ENCODE measurements at places on chromosomes 5 and 9.

GRCh38 chr5:2003690-2004365 is 121.1 kb upstream of the IRX4 start:
- no peak for DNase-seq

GRCh38 chr5:71711610-71712009 is 7.5 kb upstream of the CARTPT start:
- no peak for DNase-seq

DNA sequence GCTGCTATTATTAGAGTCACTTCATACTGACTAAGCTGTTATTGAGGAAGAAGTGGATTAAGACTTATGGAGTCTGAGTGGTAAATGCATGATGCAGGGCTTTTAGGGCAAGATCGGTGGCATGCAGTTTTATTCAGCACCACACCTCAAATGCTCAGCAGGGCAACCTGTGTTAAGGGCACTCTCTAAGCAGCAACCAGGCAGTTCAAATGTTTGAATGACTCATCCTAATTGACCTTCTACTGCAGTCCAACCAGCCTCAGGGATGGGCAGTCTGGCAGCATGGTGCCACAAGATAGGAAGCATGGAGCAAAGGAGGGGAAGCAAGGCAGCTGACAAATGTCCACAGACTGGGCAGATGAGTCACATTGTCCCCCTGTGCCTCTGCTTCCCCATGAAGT is 80.2 kb upstream of the MIER3 start:
- DNase-seq, result no peak

DNA sequence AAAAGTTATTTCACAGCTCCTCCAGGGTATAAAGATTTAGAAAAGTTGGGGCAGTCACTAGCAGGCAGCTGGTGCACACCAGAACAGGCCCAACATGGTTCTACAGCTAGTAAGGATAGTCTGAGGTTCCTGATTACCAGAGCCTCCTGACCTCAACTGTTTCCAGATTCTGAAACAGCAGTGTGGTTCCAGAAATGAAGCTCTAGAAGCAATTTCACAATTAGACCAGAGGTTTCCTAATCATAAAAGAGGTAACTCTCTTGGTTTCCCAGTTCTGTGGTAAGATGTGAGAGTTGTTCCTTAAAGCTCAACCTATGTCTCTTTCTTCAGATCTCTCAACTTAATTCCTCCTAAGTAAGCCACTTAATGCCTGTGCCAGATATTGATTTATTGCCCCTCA is 11.9 kb downstream of the AGTPBP1 start:
- no peak for DNase-seq

DNA sequence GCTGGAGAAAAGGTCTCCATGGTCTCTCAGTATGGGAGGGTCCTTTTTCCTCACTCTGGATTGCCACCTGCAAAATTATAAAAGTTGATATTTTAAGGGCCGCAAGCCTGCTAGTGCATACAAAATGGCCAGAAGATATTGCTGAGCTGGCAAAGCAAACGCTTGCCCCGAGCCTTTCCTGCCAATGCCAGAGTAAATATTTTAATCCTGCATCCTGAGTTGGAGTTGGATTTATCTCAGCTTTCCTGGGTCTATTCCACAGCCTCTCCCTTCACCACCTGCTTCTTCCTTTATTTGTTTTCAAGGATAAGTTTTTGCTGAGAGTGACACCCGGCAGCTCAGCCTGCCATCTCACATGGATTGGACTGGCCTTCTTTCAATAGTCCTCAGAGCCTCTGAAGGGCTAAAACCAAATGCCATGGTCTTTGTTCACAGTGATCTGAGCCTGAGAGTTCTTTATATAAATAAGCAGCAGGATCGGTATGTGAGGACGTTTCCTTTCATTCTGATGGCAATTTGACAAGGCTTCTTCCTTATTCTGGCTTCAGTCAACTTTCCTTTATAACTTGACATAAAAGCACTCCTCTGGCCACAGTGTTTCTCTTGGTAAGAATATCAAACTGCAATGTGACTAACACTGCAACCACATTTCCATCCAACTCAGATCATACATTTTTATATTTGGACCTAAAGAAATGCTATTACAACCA is 170.1 kb downstream of the ADAMTS12 start:
- DNase-seq, result no peak

- no peak for DNase-seq
Measured at GRCh38 chr9:35510383-35510753, 20.5 kb downstream of the RUSC2 start.

- no peak for DNase-seq
Measured at GRCh38 chr5:136011414-136012001, 17.3 kb upstream of the TGFBI start.

DNA sequence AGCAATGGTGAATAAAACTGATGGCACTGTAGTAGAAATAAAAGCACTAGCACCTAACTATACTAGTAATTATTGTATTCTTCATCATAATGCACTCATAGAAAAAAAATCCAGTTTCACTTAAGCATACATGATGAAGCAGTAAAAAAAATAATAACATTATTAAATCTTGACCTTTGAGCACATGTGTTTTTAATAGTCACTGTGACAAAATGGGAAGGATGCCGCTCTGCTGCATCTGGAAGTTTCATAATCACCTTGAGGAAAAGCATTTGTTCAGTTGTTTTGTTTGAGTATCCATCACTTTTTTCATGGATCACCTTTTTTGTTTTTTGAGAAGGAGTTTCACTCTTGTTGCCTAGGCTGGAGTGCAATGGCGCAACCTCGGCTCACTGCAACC is 13.2 kb downstream of the OR2K2 start:
- no peak for DNase-seq

DNA sequence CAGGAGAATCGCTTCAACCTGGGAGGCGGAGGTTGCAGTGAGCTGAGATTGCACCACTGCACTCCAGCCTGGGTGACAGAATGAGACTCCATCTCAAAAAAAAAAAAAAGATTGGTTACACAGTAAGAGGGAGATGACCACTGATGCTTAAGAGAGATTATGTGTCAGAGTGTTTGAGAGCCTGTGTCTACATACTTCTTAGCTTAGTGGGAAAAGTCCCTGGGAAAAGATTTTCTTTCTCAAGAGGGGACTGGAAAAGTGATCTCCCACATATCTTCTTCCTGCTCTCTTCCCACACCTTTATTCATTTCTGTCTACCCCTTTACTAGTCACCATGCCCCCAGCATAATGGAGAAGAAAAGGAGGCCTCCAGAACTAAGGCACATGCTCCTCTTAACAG is 55.2 kb downstream of the MCTP1 start:
- DNase-seq, result no peak

- no peak for DNase-seq
Measured at GRCh38 chr5:177169271-177169670, 35.7 kb downstream of the NSD1 start.

- no peak for DNase-seq
Measured at GRCh38 chr9:88219601-88220000, 81.3 kb upstream of the SPATA31C2 start.

GRCh38 chr9:12716823-12717600 is 23.8 kb downstream of the TYRP1 start:
- no peak for DNase-seq

DNA sequence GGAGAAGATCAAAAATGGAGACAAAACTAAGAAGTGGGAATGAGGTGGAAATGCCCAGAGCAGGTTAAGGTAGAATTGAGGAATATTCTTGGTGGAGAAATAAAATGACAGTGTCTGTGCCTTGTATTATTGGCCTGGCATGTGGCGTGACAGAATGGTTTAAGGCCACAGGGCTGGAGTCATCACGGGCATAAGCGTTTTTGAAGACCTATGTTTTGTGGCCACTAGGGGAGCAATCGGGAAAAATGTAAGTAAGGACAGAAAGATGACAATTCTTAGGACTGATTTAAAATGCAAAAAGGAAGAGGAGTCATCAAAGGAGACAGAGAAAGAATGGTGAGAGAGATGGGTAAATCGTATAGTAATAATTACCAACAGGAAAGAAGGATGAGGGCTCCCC is 72.2 kb upstream of the EPB41L4A start:
- no peak for DNase-seq

DNA sequence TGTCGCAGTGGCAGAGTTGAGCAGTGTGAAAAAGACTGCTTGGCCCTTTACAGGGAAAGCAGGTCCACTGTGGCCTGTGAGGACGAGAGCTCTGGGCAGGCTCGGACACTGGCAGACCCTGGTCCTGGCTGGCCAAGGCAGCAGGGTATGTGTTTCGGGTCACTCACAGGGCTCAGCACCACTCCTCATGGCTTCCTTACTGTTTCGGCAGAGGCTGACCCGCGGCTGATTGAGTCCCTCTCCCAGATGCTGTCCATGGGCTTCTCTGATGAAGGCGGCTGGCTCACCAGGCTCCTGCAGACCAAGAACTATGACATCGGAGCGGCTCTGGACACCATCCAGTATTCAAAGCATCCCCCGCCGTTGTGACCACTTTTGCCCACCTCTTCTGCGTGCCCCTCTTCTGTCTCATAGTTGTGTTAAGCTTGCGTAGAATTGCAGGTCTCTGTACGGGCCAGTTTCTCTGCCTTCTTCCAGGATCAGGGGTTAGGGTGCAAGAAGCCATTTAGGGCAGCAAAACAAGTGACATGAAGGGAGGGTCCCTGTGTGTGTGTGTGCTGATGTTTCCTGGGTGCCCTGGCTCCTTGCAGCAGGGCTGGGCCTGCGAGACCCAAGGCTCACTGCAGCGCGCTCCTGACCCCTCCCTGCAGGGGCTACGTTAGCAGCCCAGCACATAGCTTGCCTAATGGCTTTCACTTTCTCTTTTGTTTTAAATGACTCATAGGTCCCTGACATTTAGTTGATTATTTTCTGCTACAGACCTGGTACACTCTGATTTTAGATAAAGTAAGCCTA is 15.7 kb downstream of the SQSTM1 start:
- no peak for DNase-seq

- no peak for DNase-seq
Measured at GRCh38 chr9:129822898-129823541, 916 bp downstream of the TOR1A start.

DNA sequence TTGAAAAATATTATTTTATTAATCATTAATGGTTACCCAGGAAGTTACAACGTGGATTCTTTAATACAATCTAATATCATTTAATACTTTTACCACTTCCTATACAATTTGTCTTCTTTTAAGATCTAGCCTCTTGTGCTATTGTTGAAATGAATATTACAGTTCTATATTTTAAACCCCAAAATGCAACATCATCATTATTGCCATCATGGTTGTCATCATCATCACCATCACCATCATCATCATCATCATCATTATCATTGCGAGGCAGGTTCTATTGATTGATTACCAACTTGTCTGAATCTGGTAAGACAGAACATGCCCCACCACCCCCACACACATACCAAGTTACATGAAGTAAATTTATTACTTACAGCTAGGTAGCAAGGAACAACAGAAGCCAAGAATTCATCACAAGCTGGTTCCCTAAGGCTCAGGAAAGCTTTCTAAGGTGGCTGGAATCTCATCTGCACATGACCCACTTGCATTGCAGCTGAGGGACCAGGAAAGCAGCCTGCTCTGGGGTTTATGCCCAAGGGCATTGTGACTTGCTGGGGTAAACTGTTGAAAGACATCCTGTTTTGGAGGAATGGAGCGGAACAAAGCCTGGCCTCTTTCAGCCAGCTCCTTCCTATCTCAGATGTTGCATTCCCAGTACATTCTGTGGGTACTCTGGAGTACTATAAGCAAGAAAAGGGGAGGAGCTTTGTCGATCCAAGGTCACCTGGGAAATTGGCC is 418.1 kb downstream of the PRR16 start:
- no peak for DNase-seq

DNA sequence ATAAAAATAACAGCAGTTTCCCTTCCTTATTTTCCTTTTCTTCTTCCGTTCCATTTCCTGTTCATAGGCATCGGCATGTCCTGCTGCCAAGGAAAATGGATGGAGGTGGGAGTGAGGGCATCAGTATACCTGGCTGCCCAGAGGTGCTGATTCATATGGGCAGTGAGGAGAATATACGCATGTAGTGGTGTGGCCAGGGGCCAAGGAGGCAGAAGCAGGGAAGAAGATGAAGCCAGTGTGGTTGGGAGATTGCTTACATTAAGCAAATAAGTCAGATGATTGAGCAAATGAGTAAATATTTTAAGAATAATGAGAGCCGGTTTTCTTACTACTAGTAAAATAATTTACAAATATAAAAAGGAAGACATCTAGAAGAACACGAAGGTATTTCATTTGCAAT is 344.9 kb upstream of the PAPPA start:
- no peak for DNase-seq

DNA sequence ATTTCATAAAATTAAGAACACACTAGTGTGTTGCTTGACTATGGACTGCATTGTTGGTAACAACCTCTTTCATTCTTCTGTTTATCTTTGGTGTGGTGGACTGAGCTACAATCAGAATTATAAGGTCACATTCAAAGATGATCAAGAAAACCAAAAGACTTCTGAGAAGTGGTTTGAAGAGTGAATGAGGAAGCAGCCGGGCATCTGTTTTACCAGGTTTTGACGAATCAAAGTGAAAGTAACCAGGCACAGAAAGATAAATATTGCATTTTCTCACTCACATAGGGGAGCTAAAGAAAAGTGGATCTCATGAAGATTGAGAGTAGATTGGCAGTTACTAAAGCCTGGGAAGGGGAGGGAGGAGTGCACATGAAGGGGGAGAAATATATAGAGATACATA is 589.1 kb downstream of the ZNF608 start:
- DNase-seq, result no peak

DNA sequence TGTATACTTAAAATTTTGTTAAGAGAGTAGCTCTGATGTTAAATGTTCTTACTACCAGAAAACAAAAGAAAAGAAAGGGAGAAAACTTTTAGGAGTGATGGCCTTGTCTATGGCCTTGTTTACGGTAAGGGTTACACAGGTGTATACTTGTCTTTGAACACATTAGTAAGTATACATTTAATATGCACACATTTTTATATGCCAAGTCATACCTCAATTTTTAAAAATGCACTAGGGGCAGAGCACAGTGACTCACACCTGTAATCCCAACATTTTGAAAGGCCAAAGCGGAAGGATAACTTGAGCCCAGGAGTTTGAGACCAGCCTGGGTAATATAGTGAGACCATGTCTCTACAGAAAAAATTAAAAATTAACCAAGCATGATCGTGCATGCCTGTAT is 166.7 kb upstream of the SNX2 start:
- DNase-seq, result no peak

GRCh38 chr9:97933297-97933998 is 4.5 kb downstream of the HEMGN start:
- DNase-seq, result no peak

Measured in NCI-H1048 (cell line).